ENCODE measurements at places on chromosomes 2 and 18. TPM values are rescaled to one million over a fixed set of nuclear protein-coding genes. Genes with fewer than 3 reads are reported as not detected.

MYL1 gene
- total RNA-seq, result not detected

KCNG2 gene
- not detected for total RNA-seq

INPP1 gene
- total RNA-seq, result 9.4 TPM

LRRC30 gene
- total RNA-seq, result not detected

MC2R gene
- total RNA-seq, result not detected

VWA3B gene
- not detected for total RNA-seq

SERPINB11 gene
- not detected for total RNA-seq

LDLRAD4 gene
- total RNA-seq, result 23.7 TPM

MTCL1 gene
- total RNA-seq, result 0.56 TPM

SERPINB4 gene
- not detected for total RNA-seq

ST8SIA5 gene
- 0.32 TPM for total RNA-seq

HRH4 gene
- total RNA-seq, result 0.17 TPM

SLC11A1 gene
- total RNA-seq, result 0.32 TPM

PLGLB2 gene
- 5.7 TPM for total RNA-seq

DBI gene
- total RNA-seq, result 126 TPM

TUBA4B gene
- not detected for total RNA-seq

C2orf81 gene
- total RNA-seq, result 3.5 TPM

CHST9 gene
- total RNA-seq, result not detected

RGPD3 gene
- total RNA-seq, result 0.32 TPM

CGREF1 gene
- total RNA-seq, result 3.9 TPM

SFT2D3 gene
- 5.7 TPM for total RNA-seq

COBLL1 gene
- total RNA-seq, result not detected

CD28 gene
- total RNA-seq, result 124 TPM
